Foreskin keratinocyte (primary cell): ENCODE measurements at places on chromosomes 7 and 10. TPM values are rescaled to one million over a fixed set of nuclear protein-coding genes. Genes with fewer than 3 reads are reported as not detected.

GRCh38 chr10:15719899-15720634 lies at the start of gene ITGA8:
ITGA8 (minus strand) TSS chr10:15719922; CDS start chr10:15719771, 151 bp downstream.
- DNase-seq: no peak

Gene MINDY4
- total RNA-seq: 3.0 and 3.5 TPM in 2 replicates

Gene OPTN
- 82.5 and 101 TPM in 2 replicates for total RNA-seq

Gene PRKAR2B
- not detected in 2 replicates for total RNA-seq

DNA sequence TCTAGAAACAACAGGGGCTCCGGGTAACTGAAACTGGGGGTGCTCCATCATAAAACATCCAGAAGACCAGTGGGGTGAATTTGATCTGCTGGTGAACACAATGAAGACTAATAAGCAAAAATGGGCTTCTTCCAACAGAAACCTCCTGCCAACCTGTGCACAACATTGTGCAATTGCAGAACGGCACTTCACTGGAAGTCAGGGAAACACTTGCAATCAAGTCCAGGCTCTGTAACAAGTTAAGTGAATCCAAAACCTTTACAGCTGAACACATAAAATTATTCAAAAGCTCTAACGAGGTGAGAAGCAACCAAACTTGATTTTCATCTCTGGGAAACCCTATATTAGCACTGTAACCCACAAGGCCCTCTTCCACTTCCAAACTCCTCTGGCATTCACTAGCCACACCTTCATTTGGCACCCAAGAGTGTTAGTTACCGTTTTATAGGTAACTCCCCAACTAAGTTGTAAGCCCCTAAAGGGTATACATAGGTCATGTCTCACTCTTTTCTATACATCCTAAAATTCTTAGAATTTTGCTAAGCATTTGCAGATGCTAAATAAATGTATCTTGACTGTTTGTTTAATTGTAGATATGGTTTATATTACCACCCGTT lies 22.0 kb downstream of the IMMP2L start:
- no peak for DNase-seq

DNA sequence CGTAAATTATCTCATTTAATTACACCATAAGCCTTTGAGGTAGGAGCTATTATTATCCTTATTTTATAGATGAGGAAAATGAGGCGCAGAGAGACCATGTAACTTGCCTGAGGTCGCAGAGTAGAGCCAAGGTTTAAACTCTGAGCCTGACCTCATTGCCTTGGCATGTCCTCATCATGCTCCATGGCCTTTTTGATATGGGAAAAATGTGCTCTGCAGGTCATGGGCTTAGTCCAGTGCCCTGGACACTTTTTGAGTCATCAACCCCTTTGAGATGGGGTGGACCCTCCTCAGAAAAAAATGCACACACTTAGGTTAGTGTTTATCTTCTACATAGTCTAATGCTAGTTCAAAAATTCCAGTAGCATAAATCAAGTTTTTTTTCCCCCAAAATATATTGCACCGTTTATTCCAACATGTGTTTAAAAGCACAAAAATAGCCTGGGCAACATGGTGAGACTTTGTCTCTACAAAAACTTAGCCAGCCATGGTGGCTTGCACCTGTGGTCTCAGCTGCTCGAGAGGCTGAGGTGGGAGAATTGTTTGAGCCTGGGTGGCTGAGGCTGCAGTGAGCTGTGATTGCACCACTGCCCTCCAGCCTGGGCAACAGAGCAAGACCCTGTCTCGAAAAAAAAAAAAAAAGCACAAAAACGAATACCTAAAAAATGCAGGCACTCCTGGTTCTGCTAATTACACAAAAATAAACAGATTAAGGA lies 28.6 kb upstream of the TMEM178B start:
- no peak for DNase-seq

GRCh38 chr7:133293384-133294160 lies 40.7 kb downstream of the EXOC4 start:
- DNase-seq: no peak

Gene TRIM50
- not detected in 2 replicates for total RNA-seq

DNA sequence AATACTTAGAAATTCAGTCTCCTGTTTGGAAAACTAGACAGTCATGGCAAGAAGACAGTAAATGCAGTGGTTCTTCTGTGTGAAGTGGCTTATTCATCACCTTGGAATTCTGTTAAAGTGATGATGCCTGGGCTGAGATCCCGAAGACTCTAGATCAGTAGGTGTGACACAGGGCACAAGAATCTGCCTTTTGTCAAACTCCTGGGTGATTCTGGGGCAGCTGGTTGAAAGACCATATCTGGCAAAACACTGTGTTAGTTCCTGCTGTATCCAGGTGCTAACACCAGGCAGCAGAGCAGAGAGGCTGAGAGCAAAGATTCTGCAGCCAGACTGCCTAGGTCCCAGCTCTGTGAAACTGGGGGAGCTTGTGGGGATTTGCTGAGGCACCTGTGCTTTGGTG lies 26.5 kb downstream of the MRC1 start:
- DNase-seq: peak; percentile 98
